ENCODE measurements at places on chromosomes 13 and 19. TPM values are rescaled to one million over a fixed set of nuclear protein-coding genes. Genes with fewer than 3 reads are reported as not detected.

Gene BEST2
- not detected for total RNA-seq

Gene ZNF723
- not detected for total RNA-seq

Gene OR7A5
- total RNA-seq, result not detected

Gene STOML3
- total RNA-seq, result not detected

Gene CYP2F1
- not detected for total RNA-seq

Gene CCDC106
- 5.3 TPM for total RNA-seq

Gene UBE2M
- 61.0 TPM for total RNA-seq

Gene LRRC63
- 0.13 TPM for total RNA-seq

Gene NLRP4
- not detected for total RNA-seq

Gene CYTH2
- 48.4 TPM for total RNA-seq

Gene PTH2
- total RNA-seq, result not detected

Gene ADGRE3
- not detected for total RNA-seq

Gene ZNF880
- total RNA-seq, result 10.5 TPM

Gene SYDE1
- total RNA-seq, result 14.8 TPM

Gene ZNF229
- 9.1 TPM for total RNA-seq

Gene PALM3
- not detected for total RNA-seq

Gene ZNF549
- 5.5 TPM for total RNA-seq

Gene CALR3
- 0.16 TPM for total RNA-seq

Gene LMTK3
- 0.06 TPM for total RNA-seq

Gene NCR1
- total RNA-seq, result not detected

Gene KLK2
- not detected for total RNA-seq

Gene ZNF888
- 5.2 TPM for total RNA-seq

Gene ATP1A3
- total RNA-seq, result under 0.01 TPM

All from bladder microvascular endothelial cell (primary cell).